ENCODE measurements at places on chromosomes 5 and 9. TPM values are rescaled to one million over a fixed set of nuclear protein-coding genes. Genes with fewer than 3 reads are reported as not detected.

The SPINK4 gene
- 0.31 TPM for total RNA-seq

- H3K4me1 ChIP-seq, result no peaks in the 10 kb centered on the region
- H3K27me3 ChIP-seq, result no peaks in the 10 kb centered on the region
- H3K27ac ChIP-seq, result no peak overlapping the region
- DNase-seq, result no peak
- no peak overlapping the region for H3K4me3 ChIP-seq
These were observed 24.3 kb upstream of the SLIT3 start for GRCh38 chr5:169325273-169325672.

DNA sequence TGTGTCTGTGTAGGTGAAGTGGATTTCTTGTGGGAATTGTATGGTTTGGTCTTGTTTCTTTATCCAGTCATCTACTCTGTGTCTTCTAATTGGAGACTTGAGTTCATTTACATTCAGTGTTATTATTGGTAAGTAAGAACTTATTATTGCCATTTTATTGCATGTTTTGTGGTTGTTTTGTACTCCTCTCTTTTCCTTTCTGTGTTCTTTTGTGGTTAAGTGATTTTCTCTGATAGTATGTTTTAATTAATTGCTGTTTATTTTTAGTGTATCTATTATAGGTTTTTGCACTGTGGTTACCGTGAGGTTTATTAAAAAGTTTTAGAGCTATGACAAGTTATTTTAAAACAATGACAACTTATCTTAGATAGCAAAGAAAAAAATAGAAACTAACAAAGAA is 8.1 kb downstream of the POLK start:
- H3K4me1 ChIP-seq, result no peaks in the 10 kb centered on the region
- no peak overlapping the region for H3K4me3 ChIP-seq
- H3K27me3 ChIP-seq, result no peaks in the 10 kb centered on the region
- H3K27ac ChIP-seq, result no peak overlapping the region
- DNase-seq, result no peak

- peak; percentile 38 for DNase-seq
- H3K36me3 ChIP-seq, result peaks cover 93% of the 10 kb centered on the region
- H3K4me1 ChIP-seq, result peaks cover 49% of the 10 kb centered on the region
- H3K27ac ChIP-seq, result no peak overlapping the region
These were observed 121.3 kb downstream of the DAB2IP start for GRCh38 chr9:121772600-121773285.

DNA sequence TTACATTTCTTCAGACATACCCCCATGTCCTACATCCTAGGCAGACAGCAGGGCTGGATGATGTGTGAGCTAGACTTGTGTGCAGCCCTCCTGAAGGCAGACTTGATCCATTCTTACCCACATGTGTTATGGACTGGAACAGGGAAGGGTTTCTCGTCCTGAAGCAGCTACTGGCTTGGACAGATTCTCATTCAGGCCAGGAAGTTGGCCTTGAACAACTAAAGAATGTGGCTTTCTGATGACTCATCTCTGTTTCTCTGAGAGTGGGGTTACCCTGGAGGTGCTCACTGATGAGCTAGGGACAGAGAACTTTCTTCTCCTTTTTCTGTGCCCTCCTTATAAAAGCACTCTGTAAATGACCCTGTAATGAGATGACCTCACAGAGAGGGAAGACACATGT is 246.5 kb downstream of the PCSK5 start:
- H3K4me3 ChIP-seq, result no peak overlapping the region
- no peak overlapping the region for H3K27ac ChIP-seq
- no peaks in the 10 kb centered on the region for H3K36me3 ChIP-seq
- no peaks in the 10 kb centered on the region for H3K4me1 ChIP-seq
- no peak for DNase-seq

- no peak for DNase-seq
- no peak overlapping the region for H3K4me3 ChIP-seq
- no peaks in the 10 kb centered on the region for H3K4me1 ChIP-seq
- H3K27ac ChIP-seq, result no peak overlapping the region
- H3K27me3 ChIP-seq, result no peaks in the 10 kb centered on the region
- H3K36me3 ChIP-seq, result no peaks in the 10 kb centered on the region
These were observed 945.6 kb upstream of the ARRDC3 start for GRCh38 chr5:92328584-92329259.

All from muscle of leg (tissue), 16 donors.